PC-3 (cell line): ENCODE measurements at places on chromosomes 1 and 21. TPM values are rescaled to one million over a fixed set of nuclear protein-coding genes. Genes with fewer than 3 reads are reported as not detected.

The DNAJC28 gene
- total RNA-seq: 0.29 and 0.44 TPM in 2 replicates

The KLHDC7A gene
- total RNA-seq: not detected in 2 replicates

The FAM72C gene
- 4.3 and 7.3 TPM in 2 replicates for total RNA-seq

The TDRD5 gene
- total RNA-seq: not detected in 2 replicates

The GBP6 gene
- total RNA-seq: 0.17 and 0.40 TPM in 2 replicates

The DIO1 gene
- total RNA-seq: not detected in 2 replicates

The WNT3A gene
- 1.0 and 1.5 TPM in 2 replicates for total RNA-seq

DNA sequence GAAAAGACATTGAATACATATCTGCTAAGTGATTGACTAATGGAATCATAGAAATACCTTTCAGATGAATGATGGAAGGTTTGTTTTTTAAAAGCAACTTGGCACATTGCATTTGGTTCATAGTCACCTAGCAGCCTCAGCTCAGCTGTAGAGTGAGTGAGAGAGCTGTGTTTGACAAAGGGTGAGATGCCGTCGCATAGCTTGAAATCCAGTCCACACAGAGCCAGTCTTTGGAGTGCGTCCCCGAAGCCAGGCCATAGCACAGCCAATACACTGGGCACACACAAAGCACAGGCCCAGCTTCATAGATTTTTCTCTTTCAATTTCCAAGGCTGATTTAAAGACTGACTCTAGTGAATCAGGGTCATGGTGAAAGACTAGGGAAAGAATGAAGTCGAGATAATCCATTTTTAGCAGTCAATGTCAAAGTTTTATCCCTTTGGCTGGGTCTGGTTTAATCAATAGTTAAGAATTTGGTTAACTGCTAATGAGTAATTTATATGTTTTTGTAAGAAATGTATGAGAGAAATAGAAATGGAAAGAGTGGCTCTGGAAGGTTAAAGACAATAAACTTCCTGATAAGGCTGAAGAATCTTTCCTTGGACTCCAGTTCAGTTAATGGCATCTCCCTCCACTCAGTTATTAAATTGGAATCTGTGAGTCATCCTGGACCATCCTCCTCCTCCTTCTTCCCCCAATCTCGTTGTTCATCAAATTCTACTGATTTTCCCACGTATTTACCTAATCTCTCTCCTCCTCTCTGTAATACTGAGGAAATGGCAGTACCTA lies 101.2 kb upstream of the IRF2BP2 start:
- no peak overlapping the region for H3K27ac ChIP-seq
- H3K27me3 ChIP-seq: no peaks in the 10 kb centered on the region
- H3K4me1 ChIP-seq: peaks cover 8% of the 10 kb centered on the region; the same call in 1 of the 2 replicates
- no peaks in the 10 kb centered on the region for H3K36me3 ChIP-seq
- H3K4me3 ChIP-seq: no peak overlapping the region

DNA sequence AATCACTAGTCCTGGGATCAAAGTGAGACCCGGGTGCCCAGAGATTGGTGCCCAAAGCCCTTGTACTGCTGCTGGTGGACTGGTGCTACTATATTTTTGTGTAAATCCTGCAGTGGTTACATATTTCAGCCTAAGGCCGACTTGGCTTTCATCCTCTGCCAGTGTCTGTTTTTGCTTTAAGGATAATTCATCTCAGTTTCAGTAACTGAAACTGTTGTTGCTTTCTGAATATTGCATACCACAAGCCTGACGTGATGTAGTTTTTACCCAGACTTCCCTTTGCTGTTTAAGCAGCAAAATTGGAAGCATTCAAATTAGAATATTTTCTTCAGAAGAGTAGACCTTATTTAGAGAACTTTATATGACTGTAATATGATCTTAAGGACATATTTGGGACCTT lies 341.8 kb downstream of the RYR2 start:
- peaks cover 20% of the 10 kb centered on the region for H3K27me3 ChIP-seq
- H3K36me3 ChIP-seq: no peaks in the 10 kb centered on the region
- no peaks in the 10 kb centered on the region for H3K4me1 ChIP-seq
- no peak overlapping the region for H3K4me3 ChIP-seq
- no peak for DNase-seq

DNA sequence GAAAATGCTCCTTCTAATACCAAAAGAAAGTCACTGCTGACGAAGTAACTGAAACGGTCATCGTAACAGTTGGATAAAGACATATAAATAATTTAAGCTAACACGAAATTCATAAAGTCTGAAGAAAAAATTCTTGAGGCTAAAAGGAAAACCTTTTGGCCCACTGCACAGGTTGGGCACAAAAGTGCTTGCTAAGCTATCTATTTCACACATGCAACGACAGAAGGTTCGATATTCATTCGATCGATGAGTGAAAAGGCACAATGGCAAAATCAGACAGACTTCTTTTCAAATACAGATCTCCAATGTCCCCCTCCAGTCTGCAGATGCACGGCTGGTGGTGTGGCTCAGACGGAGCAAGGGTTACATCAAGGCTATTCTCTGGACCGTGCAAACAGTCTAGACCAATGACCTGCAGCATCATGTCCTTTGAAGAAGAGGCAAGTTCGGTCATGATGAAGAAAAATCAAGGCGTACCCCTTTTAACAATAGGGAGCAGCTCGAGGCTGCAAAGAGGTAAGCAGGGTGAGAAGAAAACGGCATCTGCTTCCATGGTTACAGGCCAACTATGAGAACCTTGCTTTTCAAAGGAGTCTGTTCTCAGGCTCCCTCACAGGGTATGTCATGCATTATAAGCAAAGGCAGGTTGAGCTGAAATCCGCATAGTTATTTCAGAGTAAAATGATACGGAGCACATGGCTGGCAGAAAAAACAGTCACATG lies 579.6 kb downstream of the USP25 start:
- no peak overlapping the region for H3K4me3 ChIP-seq
- DNase-seq: no peak
- H3K4me1 ChIP-seq: no peaks in the 10 kb centered on the region
- H3K36me3 ChIP-seq: no peaks in the 10 kb centered on the region
- H3K27ac ChIP-seq: no peak overlapping the region

DNA sequence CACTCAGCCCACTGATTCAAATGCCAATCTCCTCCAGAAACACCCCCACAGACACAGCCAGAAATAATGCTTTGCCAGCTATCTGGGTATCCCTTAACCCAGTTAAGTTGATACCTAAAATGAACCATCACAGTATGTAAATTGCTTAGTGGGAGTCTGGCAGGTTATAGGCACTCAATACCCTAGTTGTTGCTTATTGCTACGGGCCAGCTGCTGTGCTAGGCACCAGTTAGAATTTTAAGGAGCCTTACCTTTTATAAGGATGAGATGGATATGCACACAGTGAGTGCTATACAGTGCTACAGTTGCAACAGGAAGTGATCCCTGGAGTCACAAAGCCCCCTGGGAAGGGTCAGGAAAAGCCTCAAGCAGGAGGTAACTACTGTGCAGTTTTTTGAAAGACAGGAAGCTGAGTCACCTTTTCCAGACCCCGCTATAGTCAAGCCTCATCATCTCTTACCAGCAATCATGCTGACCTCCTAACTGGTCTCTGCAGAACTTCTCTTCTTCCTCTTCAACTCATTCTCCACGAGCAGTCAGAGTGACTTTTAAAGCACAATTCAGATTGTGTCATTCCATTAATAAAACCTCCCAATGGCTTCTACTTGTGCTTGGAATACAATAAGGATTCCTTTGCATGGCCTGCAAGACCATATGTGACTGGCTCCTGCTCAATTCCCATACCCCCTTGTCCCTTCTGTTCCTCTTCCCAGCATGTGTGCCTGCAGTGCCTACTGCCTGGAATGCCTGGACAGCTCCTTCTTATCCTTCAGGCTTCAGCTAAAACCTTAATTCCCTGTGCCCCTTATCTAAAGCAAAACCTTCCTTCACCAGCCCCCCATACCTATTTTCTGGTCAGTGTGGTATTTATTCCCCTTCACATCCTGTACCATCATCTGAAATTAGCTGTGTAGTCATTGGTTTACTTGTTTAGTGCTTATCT lies 10.4 kb upstream of the TLR5 start:
- H3K27me3 ChIP-seq: peaks cover 15% of the 10 kb centered on the region
- DNase-seq: no peak
- H3K4me3 ChIP-seq: no peak overlapping the region
- no peaks in the 10 kb centered on the region for H3K36me3 ChIP-seq

- no peaks in the 10 kb centered on the region for H3K36me3 ChIP-seq
- H3K27me3 ChIP-seq: peaks cover 55% of the 10 kb centered on the region
- no peak overlapping the region for H3K27ac ChIP-seq
- no peak overlapping the region for H3K4me3 ChIP-seq
- no peaks in the 10 kb centered on the region for H3K4me1 ChIP-seq
Measured at GRCh38 chr1:157658571-157658970, 42.0 kb downstream of the FCRL3 start.

GRCh38 chr1:24443241-24443656 lies 27.6 kb downstream of the NIPAL3 start:
- no peak for DNase-seq
- H3K4me3 ChIP-seq: no peak overlapping the region
- H3K36me3 ChIP-seq: peaks cover 15% of the 10 kb centered on the region; the same call in 1 of the 2 replicates
- H3K27ac ChIP-seq: no peak overlapping the region
- no peaks in the 10 kb centered on the region for H3K27me3 ChIP-seq
- H3K4me1 ChIP-seq: peaks cover 2% of the 10 kb centered on the region; the same call in 1 of the 2 replicates

DNA sequence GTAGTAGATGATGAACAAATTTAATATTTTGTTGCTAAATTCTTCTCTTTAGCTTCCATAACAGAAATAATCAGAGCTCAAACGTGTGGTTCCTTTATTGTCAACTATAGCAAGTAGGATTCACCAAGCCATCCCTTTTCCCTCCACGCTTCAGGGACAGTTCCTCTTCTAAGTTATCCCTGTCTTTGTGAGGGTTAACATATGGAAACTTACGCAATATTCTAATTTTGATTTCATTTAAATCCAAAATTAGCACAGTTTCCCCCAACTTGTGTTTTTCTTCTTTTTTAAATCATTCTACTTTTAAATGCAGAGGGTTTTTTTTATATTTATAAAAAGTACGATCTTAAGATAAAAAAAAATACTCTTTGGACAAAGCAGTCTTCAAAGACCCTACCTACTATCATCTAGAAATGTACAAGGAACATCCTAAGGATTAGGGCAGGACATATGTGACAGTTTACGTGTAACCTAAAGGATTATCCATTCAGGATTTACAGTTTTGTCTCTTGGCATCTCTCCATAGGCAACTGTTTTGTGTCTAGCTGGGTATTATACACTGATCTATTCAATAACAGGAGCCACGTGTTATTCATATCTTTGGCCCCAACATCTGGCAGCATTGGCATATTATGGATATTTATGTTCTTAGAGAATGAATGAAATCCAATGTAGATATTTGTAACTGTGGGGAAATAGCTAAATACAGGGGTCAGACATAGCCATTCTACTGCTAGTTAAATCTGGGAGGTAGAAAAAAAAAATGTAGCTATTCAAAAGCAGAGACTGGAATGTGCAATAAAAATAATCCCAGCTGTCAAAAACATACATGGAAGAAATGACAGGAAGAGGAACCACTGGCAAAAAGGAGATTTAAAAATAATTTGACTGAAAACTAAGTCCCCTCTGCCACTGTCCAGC lies 272.9 kb downstream of the NEGR1 start:
- no peaks in the 10 kb centered on the region for H3K36me3 ChIP-seq
- DNase-seq: no peak
- no peak overlapping the region for H3K27ac ChIP-seq
- H3K27me3 ChIP-seq: no peaks in the 10 kb centered on the region
- no peak overlapping the region for H3K4me3 ChIP-seq

DNA sequence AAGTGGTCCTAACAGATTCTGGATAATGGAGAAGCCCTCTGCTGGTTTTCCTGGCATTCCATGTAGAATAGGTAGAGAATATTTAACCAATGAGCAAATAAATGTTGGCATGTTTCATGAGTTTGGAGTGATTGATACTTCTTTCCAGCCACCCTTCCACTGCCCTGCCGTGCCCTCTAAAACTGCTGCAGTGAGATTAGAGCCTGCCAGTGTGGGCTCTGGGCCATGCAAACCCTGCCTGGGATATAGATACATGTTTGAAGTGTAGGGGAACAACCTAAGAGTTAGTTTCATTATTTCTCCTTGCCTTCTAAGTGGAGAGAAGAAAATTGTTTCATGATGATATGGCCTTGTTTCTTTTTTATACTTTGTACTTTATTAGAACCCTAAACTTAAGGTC lies 10.4 kb downstream of the UBE2Q1 start:
- no peak overlapping the region for H3K4me3 ChIP-seq
- H3K4me1 ChIP-seq: no peaks in the 10 kb centered on the region
- H3K27ac ChIP-seq: no peak overlapping the region

- no peak overlapping the region for H3K4me3 ChIP-seq
- H3K27me3 ChIP-seq: no peaks in the 10 kb centered on the region
- DNase-seq: no peak
- no peaks in the 10 kb centered on the region for H3K36me3 ChIP-seq
- H3K4me1 ChIP-seq: peaks cover 32% of the 10 kb centered on the region
Measured at GRCh38 chr21:38269576-38269936, 12.8 kb downstream of the KCNJ15 start.

GRCh38 chr21:31349208-31349607 lies 5.1 kb upstream of the TIAM1 start:
- no peaks in the 10 kb centered on the region for H3K36me3 ChIP-seq
- H3K4me1 ChIP-seq: peaks cover 49% of the 10 kb centered on the region
- no peak overlapping the region for H3K4me3 ChIP-seq
- no peak for DNase-seq

- H3K27ac ChIP-seq: no peak overlapping the region
- H3K36me3 ChIP-seq: no peaks in the 10 kb centered on the region; the same call in 1 of the 2 replicates
- H3K27me3 ChIP-seq: no peaks in the 10 kb centered on the region
- peak; percentile 25 for DNase-seq
Measured at GRCh38 chr1:178019622-178020021, 49.8 kb upstream of the SEC16B start.

- H3K4me3 ChIP-seq: no peak overlapping the region
- no peak overlapping the region for H3K27ac ChIP-seq
- no peaks in the 10 kb centered on the region for H3K36me3 ChIP-seq
- peak; percentile 13 for DNase-seq
- no peaks in the 10 kb centered on the region for H3K4me1 ChIP-seq
Measured at GRCh38 chr1:95916616-95917015, 682.6 kb downstream of the RWDD3 start.

DNA sequence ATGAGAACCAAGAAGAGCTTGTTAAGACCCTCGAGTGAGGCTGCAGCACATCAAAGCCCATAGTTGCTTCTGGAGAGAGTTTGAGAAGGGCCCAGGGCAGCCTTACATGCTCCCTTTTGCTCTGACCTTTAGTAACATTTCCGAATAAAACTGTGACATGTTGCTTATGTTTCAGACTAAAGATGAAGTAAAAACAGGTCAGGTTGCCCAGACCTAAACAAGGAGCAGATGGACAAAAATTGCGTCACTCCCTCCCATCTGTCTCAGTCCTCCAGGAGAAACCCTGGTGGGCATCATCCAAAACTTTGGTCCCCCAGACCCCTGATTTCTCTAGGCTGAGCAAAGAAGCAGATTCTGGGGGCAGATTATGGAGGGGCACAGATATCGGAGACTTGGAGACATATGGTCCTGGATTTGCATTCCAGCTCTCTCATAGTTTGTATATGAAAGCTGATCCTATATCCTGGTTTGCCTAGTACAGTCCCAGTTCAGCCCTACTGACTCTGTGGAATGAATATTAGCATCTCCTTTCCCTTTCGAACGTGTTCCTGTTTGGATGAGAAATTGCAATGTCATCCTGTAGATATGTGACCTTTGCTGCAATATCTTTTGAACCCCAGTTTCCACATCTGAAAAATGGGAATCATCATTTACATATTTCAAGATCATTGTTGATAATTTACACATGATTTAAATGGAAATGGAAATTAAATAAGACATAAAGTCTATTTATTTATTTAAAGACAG lies 304.9 kb upstream of the USP24 start:
- no peaks in the 10 kb centered on the region for H3K27me3 ChIP-seq
- H3K4me1 ChIP-seq: no peaks in the 10 kb centered on the region
- no peak overlapping the region for H3K27ac ChIP-seq
- H3K36me3 ChIP-seq: no peaks in the 10 kb centered on the region
- no peak for DNase-seq

GRCh38 chr1:19222979-19223824 lies 13.1 kb upstream of the UBR4 start:
- DNase-seq: peak; percentile 52
- H3K4me3 ChIP-seq: no peak overlapping the region
- H3K36me3 ChIP-seq: peaks cover 70% of the 10 kb centered on the region
- no peaks in the 10 kb centered on the region for H3K4me1 ChIP-seq
- H3K27me3 ChIP-seq: no peaks in the 10 kb centered on the region
